Stimulated activated effector memory CD8-positive, alpha-beta T cell treated with anti-CD3 and anti-CD28 coated beads, Interleukin-12 subunit alpha, Interleukin-12 subunit beta, amount 100 ng/mL, for 72 hours (primary cell): ENCODE measurements at places on chromosomes 7 and 10.

GRCh38 chr10:130931256-130931655 lies 380.3 kb downstream of the TCERG1L start:
- DNase-seq, result no peak

DNA sequence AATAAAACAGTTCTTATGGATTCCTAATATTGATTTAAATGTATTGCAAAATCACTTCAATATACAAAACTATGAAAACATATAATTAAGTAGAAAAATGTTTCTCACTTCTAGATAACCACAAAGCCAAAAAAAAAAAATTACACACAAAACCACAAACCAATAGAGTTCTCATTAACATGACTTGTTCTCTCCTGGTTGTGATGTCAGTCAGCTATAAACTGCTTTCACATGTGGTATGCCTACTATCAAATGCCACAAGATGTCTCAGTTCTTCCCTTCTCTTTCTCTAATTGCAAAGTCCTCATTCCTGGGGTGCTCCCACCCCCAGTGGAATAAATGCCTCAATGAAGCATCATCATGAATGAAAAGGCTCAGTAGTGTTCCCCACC lies 16.6 kb downstream of the GNAI1 start:
- DNase-seq, result no peak

DNA sequence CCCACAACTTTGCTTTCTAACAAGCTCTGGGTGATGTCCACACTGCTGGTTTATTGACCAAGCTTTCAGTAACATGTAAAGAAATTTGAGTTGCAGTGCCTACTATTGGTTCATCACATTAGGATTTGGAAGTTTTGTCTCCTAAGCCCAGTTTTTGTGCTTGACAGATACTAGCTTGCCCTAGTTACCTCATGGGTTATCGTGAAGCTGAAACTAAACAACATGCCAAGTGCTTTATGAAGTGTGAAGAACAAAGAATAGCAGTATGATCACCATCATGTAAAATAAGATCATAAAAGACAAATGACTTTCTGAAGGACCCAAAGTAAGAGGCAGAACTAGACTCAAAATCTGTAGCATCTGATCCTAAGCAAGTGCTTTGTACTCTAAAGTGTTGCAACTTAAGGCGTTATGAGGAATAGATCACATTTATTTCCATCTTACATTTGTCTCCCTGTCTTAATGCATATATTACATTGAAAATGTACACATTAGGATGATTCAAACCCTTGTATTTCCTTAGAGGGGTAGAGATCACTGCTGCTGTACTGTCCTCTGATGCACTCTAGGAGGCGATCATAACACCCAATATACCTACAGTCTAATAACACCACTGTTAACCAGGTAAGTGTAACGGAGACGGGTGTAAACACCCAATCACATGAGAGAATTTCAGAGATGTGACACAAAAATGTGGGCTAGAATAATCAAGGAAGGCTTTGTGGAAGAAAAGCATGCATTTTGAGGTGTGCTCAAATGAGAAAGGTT lies 71.3 kb downstream of the NRCAM start:
- no peak for DNase-seq

DNA sequence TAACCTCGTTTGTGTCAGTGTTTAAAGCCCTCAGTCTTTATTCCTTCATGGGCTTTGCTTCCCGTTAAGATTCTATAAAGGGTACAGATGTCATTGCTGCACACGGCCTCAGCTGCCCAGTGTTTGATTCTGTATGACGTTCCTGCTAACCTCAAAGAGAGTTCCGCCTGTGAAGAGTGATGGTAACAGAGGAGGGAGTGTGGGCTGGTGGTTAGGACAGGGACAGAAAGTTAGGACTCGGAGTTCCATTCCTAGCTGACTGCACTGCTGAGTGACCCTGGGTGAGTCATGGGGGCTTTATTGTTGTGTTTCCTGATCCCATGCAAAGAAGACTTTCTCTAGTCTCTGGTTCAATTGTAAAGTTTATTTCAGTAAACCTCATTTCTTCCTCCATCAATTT lies 227.1 kb downstream of the DYNC1I1 start:
- no peak for DNase-seq

DNA sequence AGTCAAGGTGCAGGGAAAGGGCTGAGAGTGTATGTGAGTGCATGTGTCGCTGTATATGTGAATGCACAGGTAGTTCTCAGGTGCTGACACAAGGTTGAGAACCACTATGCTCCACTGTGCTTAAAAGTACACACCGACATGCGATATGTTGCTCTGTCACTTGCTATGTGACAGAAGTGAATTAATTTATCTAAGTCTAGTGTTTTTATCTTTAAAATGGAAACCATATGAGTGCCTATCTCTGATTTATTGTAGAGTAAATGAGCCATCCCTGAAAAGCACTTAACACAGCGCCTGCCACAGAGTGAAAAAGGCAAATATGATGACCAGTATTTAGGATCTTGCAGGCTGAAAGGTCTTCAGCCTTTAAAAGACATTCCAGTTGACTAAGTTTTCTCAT lies 4.9 kb downstream of the SLC35B4 start:
- DNase-seq, result no peak

GRCh38 chr7:68971634-68972340 lies 626.5 kb upstream of the AUTS2 start:
- DNase-seq, result no peak

DNA sequence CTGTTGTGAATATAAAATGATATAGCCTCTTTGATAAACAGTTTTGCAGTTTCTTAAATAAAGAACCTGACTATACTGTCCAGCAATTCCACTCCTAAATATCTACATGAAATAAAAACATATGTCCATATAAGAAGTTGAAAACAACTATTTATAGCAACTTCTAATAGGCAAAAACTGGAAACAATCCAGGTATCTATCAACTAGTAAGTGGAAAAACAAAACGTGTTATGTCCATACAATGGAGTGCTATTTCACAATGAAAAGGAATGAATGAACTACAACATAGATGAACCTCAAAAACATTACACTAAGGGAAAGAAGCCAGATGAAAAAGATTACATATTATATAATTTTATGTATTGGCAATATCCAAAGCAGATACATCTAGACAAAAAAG lies 268.9 kb downstream of the CSTF2T start:
- no peak for DNase-seq
